DND-41 (cell line): ENCODE measurements at places on chromosomes 4 and X.

- DNase-seq: no peak
Measured at GRCh38 chrX:1026263-1027015, 186.0 kb downstream of the CRLF2 start.

DNA sequence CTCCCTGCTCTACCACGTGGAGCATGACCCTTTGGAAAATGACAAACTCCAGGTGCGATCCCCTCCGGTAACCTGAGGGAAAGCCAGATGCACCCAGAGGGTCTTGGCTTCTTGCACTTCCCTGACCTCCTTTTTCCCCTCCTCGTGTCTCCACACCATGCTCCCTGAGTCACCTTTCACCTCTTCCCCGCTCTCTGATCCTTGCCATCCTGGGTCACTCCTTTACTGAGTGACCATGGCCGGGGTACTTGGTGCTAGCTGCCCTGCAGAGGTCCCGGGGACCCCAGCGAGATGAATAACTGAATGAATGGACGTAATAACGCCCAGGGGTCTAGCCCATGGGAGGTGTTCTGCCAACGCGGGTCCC is 401 bp upstream of the ZFP92 start:
- no peak for DNase-seq

DNA sequence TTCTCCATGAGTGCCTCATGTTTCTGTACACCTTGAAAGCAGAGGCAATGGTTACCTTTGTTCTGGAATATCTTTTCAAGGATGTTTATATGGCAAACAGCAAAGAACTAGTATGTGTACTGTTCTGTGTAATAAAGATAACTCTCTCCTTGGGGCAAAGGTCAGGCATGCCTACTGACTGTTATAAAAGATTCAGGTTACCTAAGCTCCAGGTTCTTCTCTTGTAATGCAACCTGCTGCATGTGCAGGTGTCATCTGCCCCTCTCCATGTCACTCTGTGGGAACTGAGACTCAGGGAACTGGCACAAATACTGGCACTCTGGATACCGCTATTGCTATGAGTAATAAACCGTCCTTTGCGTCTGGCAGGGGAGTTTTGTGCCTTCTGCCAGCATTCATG is 5.4 kb upstream of the TRPC3 start:
- DNase-seq: no peak

- DNase-seq: no peak
Measured at GRCh38 chr4:26239801-26240200, 81.0 kb upstream of the RBPJ start.

GRCh38 chr4:133484287-133484686 is 335.2 kb downstream of the PCDH10 start:
- no peak for DNase-seq

- no peak for DNase-seq
Measured at GRCh38 chr4:71259911-71260331, 78.9 kb upstream of the SLC4A4 start.

DNA sequence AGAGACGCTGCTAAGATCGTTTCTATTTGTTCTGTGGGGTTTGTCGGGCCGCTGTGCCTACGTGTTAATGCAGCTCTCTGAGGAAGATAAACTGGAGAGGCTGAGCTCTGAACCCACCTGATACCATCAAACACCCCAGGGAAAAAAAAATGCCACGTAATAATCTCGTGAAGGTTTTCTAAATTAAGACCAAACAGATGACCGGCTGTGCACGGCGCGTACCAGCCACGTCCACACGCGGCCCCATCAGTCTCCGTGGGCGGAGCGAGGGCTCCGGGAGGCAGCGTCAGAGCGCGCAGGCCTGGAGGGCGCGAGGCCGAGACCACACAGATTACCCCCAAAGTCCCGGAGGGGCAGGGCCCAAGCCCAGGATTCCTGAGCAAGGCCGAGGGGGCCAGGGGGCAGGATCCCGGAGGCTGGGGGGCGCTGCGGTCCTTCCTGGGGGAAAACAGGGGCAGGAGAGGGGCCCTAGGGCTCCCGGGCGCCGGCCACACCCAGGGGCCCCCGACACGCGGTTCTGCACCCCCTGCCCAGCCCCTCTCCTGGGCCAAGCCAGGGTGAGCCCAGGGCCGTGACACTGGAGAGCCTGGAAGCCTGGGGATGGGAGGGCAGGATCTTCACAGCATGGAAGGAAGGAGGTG is 91.9 kb downstream of the FAM53A start:
- DNase-seq: no peak

DNA sequence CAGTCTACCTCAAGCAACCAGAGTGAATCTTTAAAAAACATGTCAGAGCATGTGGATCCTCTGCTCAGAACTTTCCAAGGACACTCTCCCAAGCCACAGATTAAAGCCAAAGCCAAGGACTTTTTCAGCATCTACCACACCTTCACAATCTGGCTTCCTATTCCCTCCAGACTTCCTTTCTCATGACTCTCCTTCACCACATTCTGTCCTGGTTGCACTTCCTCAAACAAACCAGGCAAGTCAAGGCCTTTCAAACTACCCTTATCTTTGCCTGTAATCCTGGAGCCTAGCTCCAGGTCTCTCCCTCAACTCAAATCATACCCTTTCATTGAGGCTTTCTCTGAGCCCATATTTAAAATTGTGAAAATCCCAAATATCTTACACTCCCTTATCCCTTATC is 191.6 kb upstream of the GALNTL6 start:
- no peak for DNase-seq

- no peak for DNase-seq
Measured at GRCh38 chr4:112857461-112857860, 192.0 kb upstream of the ANK2 start.

- no peak for DNase-seq
Measured at GRCh38 chr4:185587030-185587426, 51.7 kb upstream of the PDLIM3 start.

- DNase-seq: no peak
Measured at GRCh38 chr4:1154523-1155182, 17.7 kb downstream of the SPON2 start.

GRCh38 chr4:168411318-168412150 is 68.8 kb downstream of the DDX60L start:
- DNase-seq: peak; percentile 31

DNA sequence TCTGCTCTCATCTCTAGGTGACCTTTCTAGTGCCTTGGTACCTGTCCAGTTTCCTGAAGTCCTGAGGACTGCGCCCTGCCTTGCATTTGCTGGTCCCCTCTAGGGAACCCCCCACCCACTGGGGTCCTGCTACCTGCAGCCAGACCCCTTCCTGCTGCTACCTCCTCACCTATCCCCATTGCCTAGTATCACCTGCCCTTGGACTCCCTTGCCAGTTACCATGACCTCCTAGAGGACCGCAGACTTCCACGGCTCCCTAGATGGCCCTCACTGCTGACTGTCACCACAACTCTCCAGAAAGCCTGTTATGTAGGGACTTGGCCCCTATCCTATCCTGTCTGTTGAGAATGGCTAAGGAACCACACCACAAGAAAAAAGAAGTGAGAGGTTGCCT is 166.6 kb downstream of the EFNB1 start:
- DNase-seq: no peak

DNA sequence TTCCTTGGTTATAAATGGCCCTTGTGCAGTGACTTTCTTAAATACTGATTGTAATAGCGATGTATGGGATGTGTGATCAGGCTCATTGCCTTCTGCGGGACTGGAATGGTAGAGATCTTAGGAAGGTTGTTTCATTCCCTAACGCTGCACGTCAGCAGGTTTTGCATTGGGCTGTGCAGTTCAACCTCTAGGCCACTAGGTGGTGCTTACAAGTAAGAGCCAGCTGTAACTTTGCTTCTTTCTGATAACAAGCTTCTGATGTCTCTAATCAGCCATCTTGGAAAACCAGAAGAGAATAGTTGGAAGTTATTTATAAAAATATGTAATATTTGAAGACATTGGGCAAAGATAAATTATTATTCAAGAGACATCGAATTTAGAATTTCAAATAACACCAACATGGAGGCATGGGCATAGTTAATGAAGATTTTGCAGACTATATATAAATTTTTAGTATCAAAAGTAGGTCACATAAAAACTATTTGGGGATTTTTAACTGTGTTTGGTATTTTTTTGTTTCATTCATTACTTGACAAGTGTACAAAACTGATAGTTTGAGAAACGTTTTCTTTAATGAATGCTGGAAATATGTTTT is 339.7 kb upstream of the PCDH7 start:
- DNase-seq: peak; percentile 27

DNA sequence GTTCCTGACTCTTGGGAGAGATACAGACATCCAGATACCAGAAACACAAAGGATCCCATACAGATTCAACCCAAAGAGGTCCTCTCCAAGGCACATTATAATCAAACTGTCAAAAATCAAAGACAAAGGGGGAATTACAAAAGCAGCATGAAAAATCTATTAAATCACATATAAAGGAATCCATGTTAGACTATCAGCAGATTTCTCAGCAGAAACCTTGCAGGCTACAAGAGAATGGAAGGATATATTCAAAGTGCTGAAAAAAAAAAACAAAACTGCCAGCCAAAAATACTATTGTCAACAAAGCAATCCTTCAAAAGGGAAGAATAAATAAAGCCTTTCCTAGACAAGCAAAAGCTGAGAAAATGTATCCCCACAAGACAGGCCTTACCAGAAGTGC is 14.8 kb upstream of the ADGRL3 start:
- DNase-seq: no peak

DNA sequence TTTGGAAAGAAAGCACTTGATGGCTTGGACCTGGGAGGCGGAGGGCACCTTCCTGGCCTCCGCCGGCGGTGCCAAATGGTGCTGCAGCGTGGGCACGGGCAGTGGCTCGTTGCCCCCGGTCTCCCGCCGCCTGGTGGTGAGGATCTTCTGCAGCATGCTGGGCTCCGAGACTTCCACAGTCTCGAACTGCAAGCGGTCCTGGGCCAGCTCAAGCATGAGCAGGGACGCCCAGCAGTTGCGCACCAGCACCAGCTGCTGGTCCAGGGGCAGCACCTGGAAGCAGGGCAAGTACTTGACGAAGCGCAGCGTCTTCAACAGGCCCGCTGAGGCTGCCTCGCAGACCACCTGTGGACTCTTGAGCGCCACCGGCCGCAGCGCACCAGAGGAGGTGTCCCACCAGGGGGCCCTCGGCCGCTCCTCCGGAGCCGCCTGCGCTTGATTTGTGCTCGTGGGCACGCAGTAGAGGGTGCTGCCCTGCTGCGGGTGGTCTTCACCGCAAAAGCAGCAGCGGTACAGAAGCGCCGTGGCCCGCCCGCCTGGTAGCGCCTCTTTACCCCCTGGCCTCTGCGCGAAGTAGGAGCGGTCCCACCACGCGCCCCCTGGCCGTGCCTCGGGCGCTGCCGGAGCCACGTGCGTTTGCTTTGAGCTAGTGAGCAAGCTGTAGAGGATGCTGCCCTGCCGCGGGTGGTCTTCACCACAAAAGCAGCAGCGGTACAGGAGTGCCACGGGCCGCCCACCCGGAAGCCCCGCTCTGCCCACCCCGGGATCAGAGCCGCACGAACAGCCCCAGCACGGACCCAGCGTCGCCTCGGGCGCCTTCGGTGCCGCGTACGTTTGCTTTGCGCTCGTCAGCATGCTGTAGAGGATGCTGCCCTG is 689 bp downstream of the NR0B1 start:
- no peak for DNase-seq

DNA sequence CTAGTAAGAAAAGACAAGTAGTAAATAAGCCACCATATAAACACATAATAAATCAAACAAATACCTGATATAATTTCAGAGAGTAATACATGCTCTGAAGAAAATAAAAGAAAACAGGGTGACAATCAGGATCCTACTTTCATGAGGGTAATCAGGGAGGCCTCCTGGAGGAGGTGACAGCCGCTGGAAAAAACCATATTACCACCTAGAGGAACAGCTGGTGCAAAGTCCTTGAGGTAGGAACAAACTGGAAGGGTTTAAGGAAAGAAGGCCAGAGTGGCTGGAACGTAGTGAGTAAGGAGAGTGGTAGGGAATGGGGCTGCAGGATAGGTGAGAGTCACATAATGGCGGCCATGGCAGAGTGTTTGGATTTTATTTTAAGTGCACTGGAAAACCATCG is 19.1 kb upstream of the PLAC1 start:
- no peak for DNase-seq

DNA sequence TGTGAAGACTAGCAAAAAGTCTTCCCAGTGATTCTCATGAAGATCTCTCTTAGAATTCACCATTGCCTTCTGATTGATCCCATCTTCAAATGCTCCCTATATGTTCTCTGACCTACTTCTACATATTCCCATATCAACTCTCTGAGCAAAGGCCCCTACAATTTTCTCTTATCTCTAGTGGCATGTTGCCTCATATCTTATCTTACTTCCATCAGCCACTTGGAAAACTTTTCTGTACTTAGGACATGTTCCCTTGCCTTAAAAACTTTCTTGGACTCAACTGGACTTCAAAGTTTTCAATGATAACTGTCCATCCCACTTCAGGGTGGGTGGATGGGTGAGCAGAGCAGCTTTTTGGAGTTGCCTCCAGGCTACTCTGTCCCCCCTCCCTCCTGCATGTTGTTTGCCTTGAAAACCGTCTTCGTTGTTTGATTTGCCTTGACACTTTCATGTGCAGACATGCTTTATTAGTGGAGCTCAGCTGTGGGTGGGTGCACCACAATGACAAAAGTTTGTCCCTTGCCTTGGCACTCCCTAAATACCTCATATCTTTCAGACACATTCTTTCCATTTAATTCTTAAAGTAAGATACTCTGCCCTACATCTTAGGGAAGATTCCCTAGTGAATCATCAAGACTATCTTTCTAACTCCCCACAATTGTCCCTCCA is 18.3 kb upstream of the USP27X start:
- no peak for DNase-seq

- no peak for DNase-seq
Measured at GRCh38 chr4:148229798-148230197, 212.4 kb downstream of the NR3C2 start.
